ENCODE measurements at places on chromosomes 12 and 14.

- DNase-seq, result no peak
These were observed 67.2 kb downstream of the GNS start for GRCh38 chr12:64691795-64692583.

GRCh38 chr12:52367876-52368275, 595 bp upstream of the KRT85 start:
- no peak for DNase-seq

DNA sequence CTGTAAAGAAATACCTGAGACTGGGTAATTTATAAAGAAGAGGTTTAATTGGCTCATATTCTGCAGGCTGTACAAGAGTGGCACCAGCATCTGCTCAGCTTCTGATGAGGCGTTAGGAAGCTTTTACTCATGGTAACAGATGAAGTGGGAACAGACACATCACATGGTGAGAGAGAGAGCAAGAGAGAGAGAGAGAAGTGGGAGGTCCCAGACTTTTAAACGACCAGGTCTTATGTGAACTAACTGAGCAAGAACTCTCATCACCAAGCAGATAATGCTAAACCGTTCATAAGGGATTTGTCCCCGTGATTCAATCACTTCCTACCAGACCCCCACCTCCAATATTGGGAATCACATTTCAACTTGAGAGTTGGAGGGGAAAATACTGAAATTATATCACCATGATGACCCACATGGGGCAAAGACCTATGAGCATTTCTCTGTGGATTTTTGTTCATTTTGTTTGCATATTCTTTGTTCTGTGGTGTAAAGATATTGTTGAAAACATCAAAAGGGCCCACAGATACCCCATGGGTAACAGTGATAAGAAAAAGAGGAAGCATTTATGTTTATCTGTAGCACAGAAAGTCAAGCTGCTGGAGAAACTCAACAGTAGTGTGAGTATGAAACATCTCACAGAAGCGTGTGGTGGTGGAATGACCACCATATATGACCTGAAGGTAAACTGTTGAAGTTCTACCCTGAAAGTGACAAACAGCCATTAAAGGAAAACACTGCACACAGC, 135.2 kb upstream of the PDE3A start:
- DNase-seq, result no peak

DNA sequence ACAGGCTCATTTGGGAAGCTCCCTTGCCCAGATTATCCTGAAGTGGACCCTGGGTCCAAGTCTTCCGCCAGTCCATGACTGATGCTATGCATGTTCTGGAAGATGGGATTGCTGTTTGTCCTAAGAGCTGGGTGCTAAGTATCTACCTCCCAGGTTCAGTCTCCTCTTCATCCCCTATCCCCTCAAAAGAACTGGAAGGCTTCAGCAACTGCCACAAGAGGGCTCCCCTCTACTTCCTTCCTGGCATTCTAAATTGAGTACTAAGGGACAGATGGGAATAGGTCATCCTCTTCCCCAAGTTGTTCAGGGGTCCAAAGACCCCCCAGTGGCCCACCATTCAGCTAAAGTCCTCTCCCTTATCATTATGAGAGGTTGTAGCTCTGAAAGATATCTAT, 9.0 kb upstream of the FKBP11 start:
- no peak for DNase-seq

- DNase-seq, result no peak
These were observed 275.2 kb upstream of the CRY1 start for GRCh38 chr12:107368586-107368985.

GRCh38 chr12:111434680-111435338, 29.1 kb downstream of the SH2B3 start:
- DNase-seq, result peak; percentile 86

DNA sequence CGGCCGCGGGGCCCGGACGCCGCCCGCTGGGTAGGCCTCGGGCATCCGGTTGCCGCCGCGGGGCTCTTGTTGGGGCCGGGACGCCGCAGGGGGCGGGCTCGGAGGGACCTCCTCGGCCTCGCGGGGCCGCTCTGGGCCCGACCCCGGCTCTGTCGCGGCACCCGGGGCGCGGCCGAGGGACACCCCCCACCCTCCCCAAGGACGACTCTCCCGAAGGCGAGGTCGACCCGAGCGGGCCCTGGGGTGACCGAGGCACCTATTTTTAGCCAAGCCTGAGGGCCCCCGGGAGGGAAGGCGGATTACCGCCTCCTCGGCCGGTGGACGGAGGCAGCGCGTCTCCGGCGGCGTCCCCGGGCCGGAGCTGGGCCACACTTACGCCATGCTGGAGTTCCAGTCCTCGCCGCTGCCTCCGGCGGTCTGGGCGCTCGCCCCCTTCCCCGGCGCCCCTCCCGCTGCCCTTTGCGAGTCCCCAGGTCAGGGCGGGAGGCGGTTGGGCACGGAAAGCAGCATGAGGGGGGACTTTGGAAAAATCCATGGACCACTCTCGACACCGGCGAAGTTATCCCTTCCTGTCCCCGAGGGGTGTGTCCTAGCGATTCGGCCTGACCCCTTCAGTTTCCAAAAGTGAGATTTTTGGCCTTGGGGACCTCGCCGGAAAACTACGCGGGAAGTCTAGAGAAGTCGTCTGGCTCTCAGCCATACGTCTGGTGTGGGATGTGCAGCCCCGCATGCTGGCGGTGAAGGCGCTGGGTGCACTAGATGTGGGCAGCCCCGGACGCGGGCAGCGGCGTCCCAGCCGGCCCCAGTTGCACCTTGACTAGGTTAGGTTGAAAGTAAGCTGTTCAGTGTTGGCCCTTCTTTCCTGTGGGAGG, 699 bp downstream of the KTN1 start:
- peak; percentile 11 for DNase-seq

DNA sequence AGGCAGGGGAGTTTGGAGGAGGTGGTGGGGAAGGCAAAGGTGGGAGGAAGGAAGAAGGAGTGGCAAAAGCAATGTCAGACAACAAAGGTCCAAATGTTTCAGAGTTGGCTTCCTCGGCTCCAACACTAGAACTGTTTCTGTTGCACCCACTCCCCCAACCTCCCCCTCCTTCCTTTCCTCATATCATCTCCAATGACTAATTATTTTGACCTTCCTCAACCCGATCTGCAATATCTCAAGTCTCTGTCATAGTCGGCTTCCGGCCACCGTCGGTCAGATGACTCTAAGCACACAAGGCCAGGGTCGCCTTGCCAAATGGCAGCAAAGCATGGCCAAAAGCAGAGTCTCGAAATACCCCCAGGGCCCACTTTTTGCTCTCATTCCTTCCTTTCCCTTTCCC, 637.0 kb upstream of the TBX3 start:
- no peak for DNase-seq

GRCh38 chr12:27474344-27474743, 27.8 kb downstream of the SMCO2 start:
- no peak for DNase-seq

DNA sequence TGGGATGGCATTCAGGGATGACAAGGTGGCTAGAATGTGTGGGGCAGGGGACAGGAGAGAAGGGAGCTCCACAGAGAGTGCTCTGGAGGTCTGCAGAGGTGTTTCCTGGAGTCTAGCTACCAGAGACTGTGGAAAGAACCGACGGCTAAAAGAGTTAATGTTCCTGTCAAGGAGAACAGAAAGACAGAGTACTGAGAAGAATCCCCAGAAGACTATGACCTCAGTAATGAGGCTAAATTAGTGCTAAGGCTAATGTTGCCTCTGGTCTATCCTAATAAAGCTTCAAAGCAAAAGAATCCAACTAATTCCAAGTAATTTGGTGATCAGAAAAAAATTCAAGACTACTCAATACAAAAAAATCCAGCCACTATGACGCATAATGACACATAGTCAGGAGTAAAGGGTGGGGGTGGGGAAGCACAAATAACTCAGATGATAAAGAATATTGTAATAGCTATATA, 44.7 kb downstream of the FERMT2 start:
- DNase-seq, result no peak

DNA sequence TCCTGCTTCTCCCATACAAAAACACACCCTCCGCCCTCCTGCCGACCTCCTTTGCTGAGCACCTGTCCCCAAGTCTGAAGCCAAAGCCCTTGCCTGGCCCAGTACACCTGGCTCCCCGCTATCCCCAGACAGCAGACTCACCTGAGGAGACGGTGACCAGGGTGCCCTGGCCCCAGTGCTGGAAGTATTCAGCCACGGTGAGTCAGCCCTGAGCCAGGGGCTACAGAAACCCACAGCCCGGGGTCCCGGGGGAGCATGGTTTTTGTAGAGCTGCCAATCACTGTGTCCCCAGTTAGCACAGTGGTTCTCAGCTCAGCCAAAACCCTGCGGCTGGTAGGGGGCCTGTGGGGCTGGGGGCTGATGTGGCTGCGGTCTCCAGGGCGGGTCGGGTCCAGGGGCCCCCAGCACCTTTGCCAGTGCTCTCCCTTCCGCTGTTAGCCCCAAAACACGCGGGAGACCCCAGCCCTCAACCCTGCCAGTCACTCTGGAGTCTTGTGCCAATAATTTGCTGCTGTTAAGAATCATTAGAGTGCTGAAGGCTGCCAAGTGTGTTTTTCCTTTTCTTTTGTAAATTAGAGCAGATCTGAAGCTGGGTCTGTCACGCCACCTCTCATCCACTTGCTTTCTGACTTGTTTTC, 339.0 kb downstream of the TMEM121 start:
- DNase-seq, result no peak

DNA sequence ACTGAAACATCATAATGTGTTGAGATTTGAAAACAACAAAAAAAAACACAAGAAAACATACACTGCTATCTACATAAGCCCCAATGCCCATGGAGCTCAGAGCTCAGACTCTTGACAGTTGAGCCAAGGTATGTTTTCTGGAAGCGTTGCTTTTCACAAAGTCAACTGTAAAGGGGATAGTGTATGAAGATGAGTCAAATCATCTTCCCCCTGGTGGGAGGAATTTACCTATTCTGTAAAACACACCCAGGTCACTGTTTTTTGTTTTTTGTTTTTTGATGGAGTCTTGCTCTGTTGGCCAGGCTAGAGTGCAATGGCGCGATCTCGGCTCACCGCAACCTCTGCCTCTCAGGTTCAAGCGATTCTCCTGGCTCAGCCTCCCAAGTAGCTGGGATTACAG, 361.4 kb upstream of the DIO2 start:
- no peak for DNase-seq

DNA sequence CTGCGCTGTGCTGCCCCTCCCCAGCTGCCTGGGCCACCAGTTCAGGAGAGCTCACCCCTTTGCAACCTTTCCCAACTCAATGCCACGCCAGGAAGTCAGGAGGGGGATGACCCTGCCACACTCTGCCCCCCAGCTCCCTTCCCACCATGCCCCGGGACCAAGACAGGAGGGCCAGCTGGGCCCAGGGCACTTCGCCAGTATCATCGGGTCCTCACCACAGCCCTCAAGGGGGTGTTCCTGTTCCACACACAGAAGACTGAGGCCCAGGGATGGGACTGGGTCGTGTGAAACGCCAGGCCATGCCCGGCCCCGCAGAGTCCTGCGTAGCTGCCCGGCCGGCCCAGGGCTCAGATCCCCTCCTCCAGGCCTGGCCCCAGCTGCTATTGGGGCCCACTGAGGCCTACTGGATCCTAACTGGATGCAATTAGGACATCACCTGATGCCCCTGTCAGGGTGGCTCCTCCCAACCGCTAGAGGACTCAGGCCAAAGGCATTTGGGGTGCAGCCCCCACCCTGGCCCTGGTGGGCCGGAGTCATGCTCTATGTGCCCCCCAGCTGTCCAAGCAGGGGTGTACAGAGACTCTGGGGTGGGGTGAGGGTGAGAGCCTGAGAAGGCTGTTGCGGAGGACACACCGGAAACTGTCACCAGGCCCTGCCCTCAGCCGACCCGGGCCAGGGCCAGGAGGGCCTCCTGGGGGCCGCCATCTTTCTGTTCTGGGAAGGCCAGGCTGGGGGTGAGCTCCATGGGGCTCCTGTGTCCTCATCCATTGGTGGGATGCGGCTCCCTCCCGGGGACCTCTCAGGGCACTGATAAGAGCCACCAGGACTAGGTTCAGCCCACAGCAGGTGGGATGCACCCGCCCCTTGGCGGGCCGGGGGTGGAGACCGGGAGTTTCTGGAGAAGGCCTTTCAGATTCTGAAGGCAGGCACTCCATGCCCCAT, 29.3 kb upstream of the ANKRD9 start:
- DNase-seq, result no peak

GRCh38 chr12:57234233-57234570, 4.7 kb downstream of the SHMT2 start:
- no peak for DNase-seq

- no peak for DNase-seq
These were observed 904.3 kb downstream of the NRXN3 start for GRCh38 chr14:79074510-79074909.

GRCh38 chr14:84085493-84085892, 1444.5 kb upstream of the FLRT2 start:
- no peak for DNase-seq

All from activated CD8-positive, alpha-beta memory T cell treated with anti-CD3 and anti-CD28 coated beads for 4 hours (primary cell).